ENCODE measurements at places on chromosomes 1 and 21.
A peak's percentile ranks its signal among the peaks of the same experiment; 100 is the strongest.

DNA sequence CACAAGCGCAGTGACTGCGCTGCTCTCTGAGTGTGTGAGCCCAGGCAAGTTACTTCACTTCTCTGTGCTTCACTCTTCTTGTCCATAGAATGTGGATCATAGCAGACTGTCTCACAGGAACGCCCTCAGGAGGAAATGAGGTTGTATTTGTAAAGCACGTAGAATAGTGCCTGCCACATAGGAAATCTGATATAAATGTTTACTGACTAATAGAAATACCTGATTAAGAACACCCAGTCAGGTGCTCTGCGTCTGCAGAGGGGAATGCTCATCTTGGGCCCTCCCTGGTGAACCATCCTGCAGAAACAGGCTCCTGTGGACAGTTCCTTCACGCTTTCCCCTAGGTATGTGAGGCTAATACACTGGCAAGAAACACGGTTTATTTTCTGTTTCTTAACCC, 100.3 kb downstream of the BEND5 start:
- DNase-seq: no peak

GRCh38 chr21:43590194-43590593, 69.1 kb downstream of the HSF2BP start:
- no peak for DNase-seq

DNA sequence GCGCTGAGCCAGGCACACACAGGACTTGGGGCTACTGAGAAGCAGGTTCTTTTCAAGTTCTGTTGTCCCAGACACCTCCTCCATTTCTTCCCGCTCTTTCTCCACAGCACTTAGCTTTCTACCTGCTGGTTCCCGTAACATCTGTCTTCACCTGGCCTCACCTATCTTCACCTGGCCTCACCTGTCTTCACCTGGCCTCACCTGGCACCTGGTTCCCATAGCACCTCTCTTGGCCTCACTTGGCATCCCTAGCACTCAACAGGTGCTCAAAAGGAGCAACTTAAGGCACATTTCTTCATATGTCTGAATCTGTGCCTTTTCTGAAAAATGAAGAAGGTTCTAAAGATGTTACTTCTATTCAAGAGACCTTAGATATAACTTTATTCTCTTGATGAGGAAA, 10.4 kb downstream of the KCNK1 start:
- no peak for DNase-seq

GRCh38 chr21:32554832-32555638, 30.3 kb downstream of the TCP10L start:
- no peak for DNase-seq

GRCh38 chr1:34320053-34320669, 143.5 kb downstream of the C1orf94 start:
- no peak for DNase-seq

GRCh38 chr1:1013922-1014648, 788 bp downstream of the ISG15 start:
- no peak for DNase-seq

DNA sequence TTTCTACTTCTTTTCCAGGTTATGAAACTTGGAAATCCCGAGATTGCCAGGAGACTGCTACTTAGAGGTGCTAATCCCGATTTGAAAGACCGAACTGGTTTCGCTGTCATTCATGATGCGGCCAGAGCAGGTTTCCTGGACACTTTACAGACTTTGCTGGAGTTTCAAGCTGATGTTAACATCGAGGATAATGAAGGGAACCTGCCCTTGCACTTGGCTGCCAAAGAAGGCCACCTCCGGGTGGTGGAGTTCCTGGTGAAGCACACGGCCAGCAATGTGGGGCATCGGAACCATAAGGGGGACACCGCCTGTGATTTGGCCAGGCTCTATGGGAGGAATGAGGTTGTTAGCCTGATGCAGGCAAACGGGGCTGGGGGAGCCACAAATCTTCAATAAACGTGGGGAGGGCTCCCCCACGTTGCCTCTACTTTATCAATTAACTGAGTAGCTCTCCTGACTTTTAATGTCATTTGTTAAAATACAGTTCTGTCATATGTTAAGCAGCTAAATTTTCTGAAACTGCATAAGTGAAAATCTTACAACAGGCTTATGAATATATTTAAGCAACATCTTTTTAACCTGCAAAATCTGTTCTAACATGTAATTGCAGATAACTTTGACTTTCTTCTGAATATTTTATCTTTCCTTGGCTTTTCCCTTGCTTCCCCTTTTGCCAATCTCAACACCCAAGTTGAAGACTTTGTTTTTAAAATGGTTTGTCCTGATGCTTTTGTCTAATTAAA, 4.0 kb downstream of the CDKN2C start:
- DNase-seq: no peak

DNA sequence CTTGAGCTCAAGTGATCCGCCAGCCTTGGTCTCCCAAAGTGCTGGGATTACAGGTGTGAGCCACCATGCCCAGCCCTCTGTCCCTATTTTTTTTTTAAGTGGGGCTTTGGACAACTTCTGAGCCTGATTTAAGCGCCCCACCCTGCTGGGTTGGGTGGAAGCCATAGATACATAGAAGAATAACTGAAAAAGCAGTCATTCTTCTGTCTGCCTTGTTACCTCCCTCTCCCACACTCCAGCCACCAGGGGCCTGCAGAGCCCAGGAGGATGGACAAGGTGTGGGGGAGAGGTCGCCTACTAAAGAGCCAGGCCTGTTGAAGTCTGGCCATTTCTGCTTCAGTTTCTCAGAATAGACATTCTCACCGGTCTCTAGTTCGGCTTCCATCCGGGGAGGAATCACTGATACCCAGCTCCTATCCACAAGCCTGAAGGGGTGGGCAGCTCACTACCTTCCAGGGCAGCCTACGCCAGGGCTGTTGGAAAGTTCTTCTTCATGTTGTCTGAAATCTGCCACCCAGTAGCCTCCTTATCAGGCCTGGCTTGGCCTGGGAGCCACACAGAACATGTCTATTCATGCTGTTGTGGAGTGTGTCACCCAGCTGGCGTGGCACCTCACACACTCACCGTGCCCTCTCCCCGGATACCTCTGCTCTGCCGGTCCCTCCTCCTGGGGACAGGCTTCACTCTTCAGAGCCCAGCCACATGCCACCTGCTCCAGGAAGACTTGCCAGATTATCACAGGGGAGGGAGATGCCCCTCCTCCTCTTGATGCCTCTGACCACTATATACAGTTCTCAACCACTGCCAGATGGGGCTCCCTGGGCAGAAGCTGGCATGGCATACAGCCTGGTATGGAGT, 27.7 kb downstream of the KNCN start:
- no peak for DNase-seq

DNA sequence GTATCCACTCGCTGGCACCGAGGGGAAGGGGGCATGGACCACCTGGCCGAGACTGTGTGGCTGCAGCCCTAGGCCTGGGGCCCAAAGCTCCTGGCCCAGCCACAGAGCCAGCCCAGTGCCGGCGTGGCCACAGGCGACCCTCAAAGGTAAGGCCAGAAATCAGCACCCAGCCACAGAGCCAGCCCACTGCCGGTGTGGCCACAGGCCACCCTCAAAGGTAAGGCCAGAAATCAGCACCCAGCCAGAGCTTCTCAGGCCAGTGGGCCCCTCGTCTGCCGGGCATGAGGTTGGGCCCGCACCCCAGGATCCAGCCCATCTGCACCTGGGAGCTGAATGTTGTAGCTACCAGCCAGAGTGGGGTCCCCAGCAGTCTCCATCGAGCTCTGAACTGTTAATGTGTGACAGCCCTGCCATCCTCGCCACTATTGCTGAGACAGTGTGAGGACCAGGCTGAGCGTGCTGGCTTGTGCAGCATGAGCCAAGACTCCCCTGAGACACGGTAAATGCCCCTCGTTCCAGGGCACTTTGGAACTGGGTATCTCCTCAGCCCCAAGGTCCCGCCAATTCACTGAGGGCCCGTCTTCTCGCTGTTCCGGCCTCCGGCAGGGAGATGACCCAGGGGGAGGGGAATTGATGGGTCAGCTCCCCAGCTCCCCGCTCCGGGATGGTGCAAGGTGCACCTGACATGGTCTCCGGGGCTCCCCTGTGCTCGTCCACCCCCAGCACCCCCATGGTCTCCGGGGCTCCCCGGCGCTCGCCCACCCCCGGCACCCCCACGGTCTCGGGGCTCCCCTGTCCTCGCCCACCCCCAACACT, 4.7 kb upstream of the FTCD start:
- DNase-seq: no peak

- no peak for DNase-seq
Observed at GRCh38 chr1:46749404-46749803, 30.5 kb upstream of the EFCAB14 start.

GRCh38 chr21:35216996-35217395, 167.9 kb upstream of the RUNX1 start:
- DNase-seq: no peak

DNA sequence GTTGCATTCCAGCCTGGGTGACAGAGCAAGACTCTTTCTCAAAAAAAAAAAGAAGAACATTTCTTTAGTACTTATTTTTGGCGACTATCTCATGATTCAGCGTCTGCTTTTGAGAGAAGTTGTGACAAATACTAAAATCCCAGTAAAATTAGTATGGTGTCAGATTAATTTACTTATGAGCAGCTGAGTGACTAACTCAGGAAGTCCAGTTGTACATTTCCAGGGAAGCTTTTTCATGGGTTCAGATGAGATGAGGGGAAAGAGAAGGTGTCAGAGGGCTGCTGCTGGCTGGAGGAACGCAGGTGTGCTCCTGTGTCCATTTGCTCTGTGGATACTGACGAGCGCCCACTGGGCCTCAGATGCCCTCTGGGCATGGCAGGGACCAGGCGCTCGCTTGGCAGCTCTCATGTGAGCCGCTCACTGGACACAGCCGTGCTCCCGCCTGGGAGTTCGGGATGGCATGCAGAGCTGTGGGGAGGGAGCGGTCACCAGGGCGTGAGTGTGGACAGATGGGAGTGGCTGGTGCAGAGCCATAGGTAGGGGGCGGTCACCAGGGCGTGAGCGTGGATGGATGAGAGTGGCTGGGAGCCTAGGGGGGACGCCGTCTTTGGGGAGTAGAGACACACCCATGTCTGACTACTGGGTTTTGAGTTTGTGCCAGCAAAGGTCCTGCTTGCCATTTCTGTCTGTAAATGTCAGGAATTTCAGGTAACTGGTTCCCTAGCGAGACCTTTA, 55.0 kb downstream of the ADARB1 start:
- DNase-seq: no peak

GRCh38 chr1:234980645-234981396, 147.8 kb downstream of the TOMM20 start:
- peak; percentile 20 for DNase-seq

- no peak for DNase-seq
Observed at GRCh38 chr21:36517366-36518075, 37.6 kb upstream of the CLDN14 start.

GRCh38 chr1:204623365-204623893, 62.1 kb downstream of the LRRN2 start:
- DNase-seq: no peak

GRCh38 chr1:55214934-55215193, 300 bp downstream of the USP24 start:
- no peak for DNase-seq

DNA sequence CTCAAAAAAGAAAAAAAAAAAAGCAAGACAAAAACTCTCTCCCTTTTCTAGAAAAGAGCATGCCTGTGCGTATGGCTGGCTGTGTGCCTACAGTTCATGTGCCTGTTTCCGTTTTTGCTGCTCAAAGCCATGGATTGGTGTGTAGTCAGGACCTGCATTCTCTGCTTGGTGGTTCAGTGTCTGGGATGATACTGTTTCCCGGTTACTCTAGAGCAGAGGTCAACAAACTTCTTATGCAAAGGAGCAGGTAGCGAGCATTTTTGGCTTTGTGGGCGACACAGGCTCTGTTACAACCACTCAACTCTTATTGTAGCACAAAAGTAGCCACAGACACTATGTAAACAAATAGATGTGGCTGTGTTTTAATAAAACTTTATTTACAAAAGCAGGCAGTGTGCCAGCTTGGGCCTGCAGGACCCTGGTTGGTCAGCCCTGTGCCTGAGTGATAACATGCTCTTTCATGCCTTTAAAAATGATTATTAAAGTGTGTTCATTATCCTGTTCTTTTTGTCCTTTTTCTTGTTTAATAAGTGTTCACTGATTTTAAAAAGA, 524.2 kb downstream of the KIF26B start:
- DNase-seq: no peak

- no peak for DNase-seq
Observed at GRCh38 chr1:26278724-26279455, 996 bp upstream of the SH3BGRL3 start.

- DNase-seq: no peak
Observed at GRCh38 chr1:224287714-224288113, 42.3 kb downstream of the NVL start.

- DNase-seq: no peak
Observed at GRCh38 chr1:80441664-80442063, 1359.1 kb upstream of the ADGRL2 start.

- no peak for DNase-seq
Observed at GRCh38 chr1:83573776-83574175, 425.2 kb downstream of the TTLL7 start.

GRCh38 chr1:200362421-200362820, 47.4 kb downstream of the ZNF281 start:
- DNase-seq: no peak

- DNase-seq: no peak
Observed at GRCh38 chr1:111704776-111705175, 34.4 kb downstream of the INKA2 start.

DNA sequence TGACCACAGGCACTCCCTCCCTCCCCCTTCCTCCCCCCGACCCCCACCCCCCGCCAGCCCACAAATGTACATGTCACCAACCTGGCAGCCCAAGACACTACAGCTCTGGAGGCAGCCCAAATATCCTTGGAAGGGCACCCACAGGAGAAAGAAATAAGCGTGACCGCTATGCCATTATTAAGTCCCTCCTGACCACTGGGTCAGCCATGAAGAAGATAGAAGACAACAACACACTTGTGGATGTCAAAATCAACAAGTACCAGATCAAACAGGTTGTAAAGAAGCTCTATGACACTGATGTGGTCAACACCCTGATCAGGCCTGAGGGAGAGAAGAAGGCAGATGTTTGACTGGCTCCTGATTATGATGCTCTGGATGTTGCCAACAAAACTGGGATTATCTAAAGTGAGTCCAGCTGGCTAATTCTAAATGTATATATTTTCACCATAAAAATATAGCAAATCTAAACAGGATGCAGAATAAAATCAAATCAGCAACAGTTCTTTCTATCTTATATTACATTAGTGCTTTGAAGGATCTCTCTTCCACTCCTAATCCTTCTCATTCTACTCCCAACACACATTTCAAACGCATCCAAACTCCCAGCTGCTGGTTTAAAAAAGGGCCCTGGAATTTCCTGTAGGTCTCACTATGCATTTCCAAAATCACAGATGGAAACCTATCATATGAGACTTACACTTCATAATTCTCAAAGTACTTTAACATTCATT, 77.4 kb upstream of the SLFNL1 start:
- no peak for DNase-seq

Measured in stimulated activated CD8-positive, alpha-beta memory T cell treated with anti-CD3 and anti-CD28 coated beads, Interleukin-4, amount 100 ng/mL, for 1 hour (primary cell).